ENCODE measurements at places on chromosomes 7 and 10.

GRCh38 chr10:5975641-5976473, 1.5 kb downstream of the IL15RA start:
- DNase-seq: peak; percentile 64

- DNase-seq: no peak
Measured at GRCh38 chr10:113427811-113428558, 124.9 kb upstream of the HABP2 start.

- no peak for DNase-seq
Measured at GRCh38 chr10:91493313-91493712, 83.2 kb downstream of the HECTD2 start.

- DNase-seq: no peak
Measured at GRCh38 chr10:20598590-20598989, 298.5 kb downstream of the NEBL start.

DNA sequence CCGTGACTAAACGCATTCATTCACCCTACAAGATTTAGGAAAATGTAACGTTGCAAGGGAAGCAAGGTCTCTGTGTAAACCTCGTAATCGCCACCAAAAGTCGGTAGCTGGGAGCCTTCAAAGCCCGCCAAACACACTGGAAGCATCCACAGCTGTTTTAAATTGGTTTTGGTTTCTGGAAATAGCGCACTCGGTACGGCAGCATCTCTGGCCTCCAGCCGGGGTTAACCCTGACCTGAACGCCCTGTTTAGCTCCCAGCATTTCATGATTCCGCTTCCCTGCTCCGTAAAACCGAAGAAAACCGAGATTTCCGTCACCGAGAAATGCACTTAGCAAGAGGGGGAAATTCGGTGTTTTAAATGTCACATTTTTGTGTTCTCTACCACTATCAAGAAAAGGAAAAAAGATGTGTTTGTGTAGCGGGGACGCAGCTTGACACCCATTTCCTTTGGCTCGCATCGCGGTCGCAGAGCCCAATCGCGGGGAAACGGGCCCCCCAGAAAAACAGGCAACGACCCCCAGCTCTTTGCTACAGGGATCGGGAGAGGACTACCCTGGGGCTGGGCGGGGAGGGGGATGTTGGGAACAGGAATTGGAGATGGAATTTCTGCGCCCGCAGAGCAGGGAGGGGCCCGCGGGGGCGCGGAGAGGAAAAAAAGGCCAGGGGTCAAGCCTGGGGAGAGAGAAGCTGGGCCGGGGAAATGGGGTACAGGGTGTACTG, 646 bp downstream of the SGCE start:
- no peak for DNase-seq

GRCh38 chr10:98269435-98269912, 1.5 kb upstream of the LOXL4 start:
- DNase-seq: no peak

GRCh38 chr7:128911423-128912031, 1.0 kb upstream of the KCP start:
- no peak for DNase-seq

DNA sequence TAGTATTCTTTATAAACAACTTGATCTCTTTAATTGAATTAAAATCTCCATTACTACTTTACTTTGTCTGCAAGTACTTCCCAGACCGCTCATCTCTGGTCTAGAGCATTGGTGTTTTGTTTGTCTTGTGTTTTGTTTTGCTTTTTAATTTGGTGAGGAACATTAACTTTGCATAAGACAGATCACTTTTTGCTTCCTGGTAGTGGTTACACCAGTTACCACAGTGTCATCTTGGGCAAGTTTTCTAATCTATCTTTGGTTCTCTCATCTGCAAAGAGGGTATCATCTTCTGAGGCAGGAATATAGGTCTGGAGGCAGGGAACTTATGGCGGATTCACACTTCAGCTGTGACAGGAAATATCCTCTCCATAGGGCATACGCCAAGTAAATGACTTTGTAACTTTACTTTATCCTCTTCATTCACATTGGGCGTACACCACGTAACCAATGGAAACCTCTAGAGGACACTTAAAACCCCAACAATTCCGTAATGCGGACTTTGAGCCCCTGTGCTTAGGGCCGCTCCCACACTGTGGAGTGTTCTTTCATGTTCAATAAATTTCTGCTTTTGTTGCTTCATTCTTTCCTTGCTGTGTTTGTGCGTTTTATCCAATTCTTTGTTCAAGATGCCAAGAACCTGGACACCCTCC, 83.2 kb upstream of the JAZF1 start:
- no peak for DNase-seq

DNA sequence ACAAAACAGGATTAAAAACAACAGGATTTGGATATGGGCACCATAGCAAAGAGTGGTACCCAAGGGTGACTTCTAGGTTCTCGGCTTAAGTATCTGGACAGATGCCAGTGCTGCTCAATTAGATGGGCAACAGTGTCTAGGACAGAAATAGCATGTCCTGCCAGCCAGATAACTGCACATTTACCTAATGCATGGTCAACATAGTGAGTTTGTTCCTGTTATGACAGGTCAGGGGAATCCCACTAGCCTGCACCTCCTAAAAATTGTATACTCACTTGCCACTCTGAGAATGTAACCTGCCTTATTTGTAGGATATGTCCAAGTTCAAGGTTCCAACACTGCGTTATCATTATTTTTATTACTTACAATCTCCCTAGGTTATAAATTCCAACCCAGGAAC, 471.7 kb downstream of the GRM8 start:
- DNase-seq: no peak

GRCh38 chr7:90530263-90530662, 60.8 kb downstream of the PTTG1IP2 start:
- no peak for DNase-seq

- no peak for DNase-seq
Measured at GRCh38 chr7:123622660-123623386, 21.2 kb downstream of the ASB15 start.

- DNase-seq: no peak
Measured at GRCh38 chr7:140501966-140502365, 22.7 kb upstream of the MKRN1 start.

DNA sequence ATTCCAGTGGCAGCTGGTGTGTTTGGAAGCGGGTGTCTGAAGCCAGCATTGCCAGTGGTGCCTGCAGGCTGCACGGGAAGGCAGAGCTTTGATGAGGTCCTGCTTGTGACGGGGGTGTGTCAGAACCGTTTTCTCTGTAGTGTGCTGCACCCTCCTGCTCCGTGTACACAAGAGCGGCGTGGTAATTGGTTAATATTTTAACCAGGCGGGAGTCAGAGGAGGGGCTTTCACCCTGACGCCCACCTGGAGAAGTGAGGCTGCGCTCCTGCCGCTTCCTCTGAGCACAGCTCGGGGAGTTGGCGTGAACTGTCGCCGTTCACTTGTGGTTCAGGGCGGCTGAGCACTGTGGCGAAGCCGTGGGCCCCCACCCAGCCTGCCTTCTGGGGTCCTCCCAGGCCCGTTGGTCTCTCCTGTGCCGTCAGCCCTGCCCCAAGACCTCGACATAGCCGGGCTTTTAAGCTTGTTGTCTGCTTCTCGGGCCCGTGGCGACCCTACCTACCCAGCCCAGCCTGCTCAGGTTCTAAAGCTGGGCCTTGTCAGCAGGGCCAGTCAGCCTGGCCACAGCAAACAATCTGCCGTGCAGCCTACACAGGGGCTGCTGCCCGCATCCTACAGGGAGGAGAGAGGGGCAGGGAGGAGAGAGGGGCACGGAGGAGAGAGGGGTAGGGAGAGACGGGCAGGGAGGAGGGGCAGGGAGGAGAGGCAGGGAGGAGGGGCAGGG, 11.6 kb downstream of the NKX6-2 start:
- DNase-seq: no peak

GRCh38 chr7:7884855-7885254, 83.7 kb upstream of the GLCCI1 start:
- no peak for DNase-seq

- no peak for DNase-seq
Measured at GRCh38 chr7:9498303-9498702, 1064.9 kb downstream of the NXPH1 start.

- no peak for DNase-seq
Measured at GRCh38 chr10:29174389-29174788, 114.5 kb upstream of the LYZL1 start.

- no peak for DNase-seq
Measured at GRCh38 chr10:5556576-5556975, 31.8 kb downstream of the CALML3 start.

GRCh38 chr10:21751341-21752310, 217.6 kb downstream of the MLLT10 start:
- no peak for DNase-seq

GRCh38 chr7:92758796-92759431, 77.5 kb downstream of the CDK6 start:
- no peak for DNase-seq

- no peak for DNase-seq
Measured at GRCh38 chr10:17092216-17092944, 37.2 kb downstream of the CUBN start.
